ENCODE measurements at places on chromosomes 7 and 10.

DNA sequence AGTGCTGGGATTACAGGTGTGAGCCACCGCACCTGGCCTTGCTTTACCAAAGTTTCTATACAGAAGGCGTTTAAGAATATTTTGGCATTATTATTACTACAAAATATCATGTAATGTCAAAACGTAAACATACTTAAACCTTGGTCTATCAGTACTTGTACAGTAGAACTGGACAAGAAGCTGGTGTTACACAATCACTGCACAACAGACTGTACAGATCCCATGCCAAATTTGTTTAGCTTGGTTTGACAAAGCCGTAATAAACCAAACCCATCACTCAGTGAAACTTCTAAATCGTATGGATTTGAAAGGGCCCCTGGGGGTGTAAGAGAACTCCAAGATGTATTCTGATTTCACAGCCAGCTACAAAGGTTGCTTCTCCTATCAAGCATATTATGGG lies 51.8 kb upstream of the RHEB start:
- no peak for DNase-seq

- DNase-seq: no peak
Measured at GRCh38 chr10:125262409-125262808, 102.0 kb upstream of the CTBP2 start.

- no peak for DNase-seq
Measured at GRCh38 chr10:60989400-60989876, 45.5 kb upstream of the RHOBTB1 start.

GRCh38 chr10:133350950-133351329 lies 3.8 kb downstream of the PRAP1 start:
- no peak for DNase-seq

- DNase-seq: no peak
Measured at GRCh38 chr10:8594711-8595110, 540.2 kb downstream of the GATA3 start.

DNA sequence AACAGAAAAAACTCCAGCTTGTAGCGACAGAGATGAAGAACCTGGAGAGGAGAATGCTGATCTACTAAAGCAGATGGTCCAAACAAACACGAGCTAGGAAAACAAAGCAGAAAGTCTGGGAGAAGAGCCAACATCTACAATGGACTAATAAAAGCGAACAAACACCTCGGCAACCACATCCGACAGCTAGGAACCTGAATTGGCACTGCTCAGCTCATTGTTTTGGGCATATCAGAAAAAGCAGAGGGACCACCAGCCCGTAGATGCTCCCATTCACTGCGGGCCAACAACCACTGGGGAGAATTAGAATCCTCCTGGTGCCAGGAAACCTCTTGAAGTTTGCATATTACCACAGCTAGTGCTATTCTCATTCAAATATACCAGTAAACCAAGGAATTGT lies 204.7 kb downstream of the NXPH1 start:
- DNase-seq: no peak

- peak; percentile 24 for DNase-seq
Measured at GRCh38 chr10:34626158-34626880, 188.8 kb downstream of the PARD3 start.

DNA sequence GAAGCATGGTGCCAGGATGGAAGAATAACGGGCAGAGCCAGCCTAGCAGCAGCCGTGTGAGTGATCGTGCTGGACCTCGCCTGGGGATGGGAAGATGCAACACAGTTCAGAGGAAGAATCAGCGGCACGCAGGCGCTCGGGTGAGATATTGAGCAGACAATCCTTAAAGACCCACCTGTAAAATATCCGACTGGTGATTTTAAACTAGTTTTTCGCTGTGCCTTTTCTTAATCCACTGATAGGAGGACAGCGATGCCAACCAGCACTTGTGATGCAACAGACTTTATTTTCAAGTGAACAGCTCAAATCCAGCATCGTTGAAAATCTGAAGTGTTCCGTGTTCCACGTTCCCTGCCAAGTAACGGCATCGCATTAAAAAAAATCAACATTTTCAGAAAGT lies 214.7 kb downstream of the TEX36 start:
- DNase-seq: no peak

DNA sequence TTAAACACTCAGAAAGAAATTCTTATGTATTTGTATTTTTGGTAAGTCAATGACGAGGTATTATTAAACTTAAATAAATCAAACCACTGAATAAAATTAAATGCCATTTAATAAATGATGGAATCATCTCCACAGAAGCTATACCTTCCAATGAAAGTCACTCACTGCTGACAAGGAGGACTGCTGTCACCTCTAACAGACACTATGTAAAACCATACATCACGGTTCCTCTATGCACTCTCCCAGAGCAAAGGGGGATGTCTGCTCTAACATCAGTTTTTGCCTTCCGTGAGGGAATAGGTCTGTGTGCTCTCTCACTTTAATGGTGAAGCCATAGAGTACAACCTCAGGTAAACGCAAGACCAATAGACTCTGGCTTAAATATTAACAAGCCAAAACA lies 99.7 kb upstream of the DDC start:
- no peak for DNase-seq

DNA sequence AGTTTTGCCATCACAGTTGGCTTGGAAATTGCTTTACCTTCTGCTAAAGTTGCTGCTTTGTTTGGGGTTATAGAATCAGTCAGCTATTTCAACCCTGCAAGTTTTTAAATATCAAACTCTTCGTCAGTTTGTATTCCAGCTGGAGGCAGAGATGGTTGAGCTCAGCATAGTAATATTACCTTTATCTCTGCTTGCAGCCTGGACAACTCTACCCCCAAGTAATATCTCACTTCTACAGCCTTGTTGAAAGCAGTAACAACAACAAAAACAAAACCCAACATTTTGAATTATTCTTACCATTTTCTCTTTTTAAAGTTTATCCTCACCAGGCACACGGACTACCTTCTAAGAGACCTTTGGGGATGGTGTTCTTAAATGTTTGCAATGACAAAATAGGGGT lies 239.1 kb upstream of the PHF14 start:
- no peak for DNase-seq

GRCh38 chr10:108787932-108788331 lies 1135.4 kb downstream of the XPNPEP1 start:
- peak; percentile 76 for DNase-seq

GRCh38 chr10:106308284-106308683 lies 856.2 kb downstream of the SORCS1 start:
- no peak for DNase-seq

DNA sequence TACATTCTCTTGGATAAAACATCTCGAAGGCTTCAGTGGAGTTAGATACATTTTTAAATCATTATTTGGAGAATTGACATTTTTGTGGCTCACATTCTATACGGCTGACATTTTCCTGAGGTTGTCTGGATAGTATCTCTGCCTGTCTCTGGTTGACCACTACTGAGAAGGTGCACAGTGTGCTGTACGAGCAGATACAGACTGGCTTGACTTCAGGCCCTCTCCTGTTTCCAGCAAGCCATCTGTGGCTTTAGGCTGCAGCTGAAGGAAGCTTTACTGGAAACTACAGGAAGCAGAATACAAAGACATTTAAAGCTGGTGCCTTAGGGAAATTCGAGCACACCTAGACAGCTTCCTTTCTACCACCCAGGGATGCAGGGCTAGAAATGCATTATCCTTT lies 39.3 kb upstream of the RSU1 start:
- peak; percentile 26 for DNase-seq

DNA sequence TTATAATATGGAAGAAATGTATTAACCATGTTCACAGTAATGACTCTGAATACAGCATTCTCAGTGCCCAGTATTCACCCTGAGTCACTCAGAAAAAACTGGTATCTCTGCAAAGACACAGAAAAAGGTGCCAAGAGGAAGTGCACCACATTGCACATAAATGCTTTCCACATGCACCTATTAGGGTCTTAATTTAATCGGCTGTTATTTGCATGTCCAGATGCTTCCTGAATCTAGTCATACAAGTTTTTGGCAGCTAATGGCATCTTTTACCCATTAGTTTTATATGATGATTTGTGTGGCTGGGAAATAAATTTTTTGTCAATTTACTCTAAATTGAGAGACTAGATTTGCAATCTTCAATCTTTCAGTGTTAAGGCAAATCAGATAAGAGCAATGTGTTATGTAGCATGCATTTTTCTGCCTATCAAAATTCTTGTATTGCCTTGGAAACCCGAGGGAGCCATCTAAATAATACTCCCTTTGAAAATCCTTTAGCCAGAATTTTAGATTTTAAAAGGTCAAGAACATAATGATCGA lies 58.2 kb downstream of the ZNF680 start:
- no peak for DNase-seq

GRCh38 chr7:143331179-143331801 lies 15.4 kb downstream of the CLCN1 start:
- peak; percentile 88 for DNase-seq

DNA sequence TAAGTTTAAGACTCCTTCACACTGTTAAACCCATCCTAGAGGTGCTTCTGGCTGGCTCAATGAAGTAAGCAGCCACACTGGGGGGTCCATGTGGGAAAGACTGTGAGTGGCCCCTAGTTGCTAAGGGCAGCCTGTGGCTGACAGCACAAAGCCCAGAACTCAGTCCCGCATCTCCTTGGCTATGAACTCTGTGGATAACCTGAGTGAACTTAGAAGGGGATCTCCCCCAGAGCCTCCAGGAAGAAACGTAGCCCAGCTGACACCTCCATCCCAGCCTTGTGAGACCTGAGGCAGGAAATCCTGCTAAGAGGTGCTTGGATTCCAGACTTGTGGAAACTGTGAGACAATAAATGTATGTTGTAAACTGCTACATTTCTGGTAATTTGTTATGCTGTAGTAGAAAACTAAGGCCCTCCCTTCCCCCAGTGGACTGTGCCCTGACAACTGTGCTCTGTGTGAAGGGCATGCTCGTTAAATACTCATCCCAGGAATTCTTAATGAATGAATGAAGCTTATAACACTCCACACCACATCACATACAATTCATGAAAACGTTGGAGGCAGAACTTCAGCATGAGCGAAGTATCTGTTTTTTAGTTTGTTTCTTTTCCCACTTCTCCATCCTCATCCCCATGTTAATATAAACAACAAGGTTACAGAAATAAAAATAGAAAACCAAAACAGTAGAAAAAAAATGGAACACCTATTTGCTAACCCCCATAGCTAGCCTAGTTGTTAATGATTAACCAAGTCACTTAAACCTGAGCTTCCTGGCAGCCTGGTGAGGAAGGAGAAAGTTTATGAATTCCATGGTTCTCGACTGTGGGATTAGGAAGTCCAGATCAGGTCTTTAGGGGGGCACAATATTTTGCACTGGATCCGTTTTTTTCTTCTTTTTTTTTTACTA lies 36.8 kb upstream of the AOAH start:
- DNase-seq: no peak

GRCh38 chr7:42070068-42070467 lies 166.9 kb downstream of the GLI3 start:
- DNase-seq: peak; percentile 51

DNA sequence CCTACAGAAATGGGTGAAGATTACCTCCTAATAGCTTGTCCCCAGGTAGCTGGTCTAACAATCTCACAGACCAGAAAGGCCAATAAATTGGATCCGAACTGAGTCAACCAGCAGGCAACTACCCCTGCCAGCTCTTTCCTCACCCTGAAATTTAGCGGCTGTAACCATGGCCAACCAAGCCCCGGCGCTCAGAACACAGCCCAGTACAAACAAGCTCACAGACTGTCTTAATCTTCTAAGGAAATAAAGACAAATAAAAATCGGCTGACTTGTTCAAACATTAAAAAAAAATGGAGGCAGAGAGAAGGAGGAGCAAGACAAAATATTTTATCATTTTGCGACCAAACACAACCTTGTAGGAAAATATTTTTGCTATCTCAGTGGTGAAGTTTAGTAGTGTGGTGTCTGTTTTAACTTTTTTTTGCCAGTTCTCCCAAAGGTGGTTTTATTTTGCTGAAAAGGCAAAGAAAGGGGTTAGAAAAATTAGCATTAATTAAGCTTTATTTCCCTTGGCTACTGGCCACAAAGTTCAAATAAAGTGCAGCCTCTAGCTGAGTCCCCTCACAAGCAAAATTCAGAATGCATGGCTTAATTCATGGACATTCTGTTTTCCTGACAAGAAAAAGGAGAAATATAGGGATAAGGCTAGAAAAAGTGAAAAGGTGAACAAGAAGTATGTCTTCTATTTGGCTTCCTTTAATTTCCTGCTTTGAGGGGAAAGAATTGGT lies 313.0 kb upstream of the NPVF start:
- DNase-seq: no peak

GRCh38 chr7:2920041-2920440 lies 75.9 kb upstream of the GNA12 start:
- no peak for DNase-seq

DNA sequence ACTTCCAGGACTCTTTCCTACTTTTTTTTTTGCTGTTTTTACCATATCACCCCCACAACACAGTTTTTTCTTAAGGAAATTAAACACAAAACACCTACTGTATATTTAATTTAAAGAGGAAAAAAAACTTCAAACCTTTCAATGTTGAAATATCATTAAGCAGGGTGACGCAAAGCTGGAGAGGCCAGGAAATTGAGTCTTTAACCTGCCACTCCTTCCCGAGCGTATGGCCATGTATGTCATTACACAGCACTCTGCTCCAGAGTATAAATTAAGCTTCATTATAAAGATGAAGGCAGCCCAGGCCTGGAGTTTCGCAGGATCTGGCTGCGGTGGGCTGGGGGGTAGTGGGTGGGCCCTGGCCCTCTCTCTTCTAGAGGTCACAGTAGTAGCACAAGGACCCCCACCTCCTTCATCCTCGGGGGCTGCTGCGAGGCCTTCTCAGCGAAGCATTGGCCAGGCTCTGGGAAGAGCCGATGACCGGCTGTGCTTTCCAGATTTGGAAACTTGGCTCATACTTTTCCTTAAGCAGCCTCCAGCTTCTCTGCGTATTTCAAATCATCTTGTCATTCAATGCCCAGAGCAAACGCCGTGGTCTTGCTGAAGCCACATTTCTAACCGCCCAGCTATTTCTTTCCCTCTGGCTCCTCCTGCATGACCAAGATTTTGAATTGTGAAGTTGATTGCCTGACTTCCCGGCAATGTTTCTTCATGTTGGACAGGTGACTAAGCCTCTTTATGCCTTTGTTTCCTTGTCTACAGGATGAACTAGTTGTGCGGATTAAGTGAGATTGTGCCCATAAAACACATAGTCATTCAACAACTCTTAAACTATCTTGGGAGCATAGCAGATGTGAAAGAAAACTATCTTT lies 765.1 kb downstream of the SUGCT start:
- DNase-seq: peak; percentile 90

DNA sequence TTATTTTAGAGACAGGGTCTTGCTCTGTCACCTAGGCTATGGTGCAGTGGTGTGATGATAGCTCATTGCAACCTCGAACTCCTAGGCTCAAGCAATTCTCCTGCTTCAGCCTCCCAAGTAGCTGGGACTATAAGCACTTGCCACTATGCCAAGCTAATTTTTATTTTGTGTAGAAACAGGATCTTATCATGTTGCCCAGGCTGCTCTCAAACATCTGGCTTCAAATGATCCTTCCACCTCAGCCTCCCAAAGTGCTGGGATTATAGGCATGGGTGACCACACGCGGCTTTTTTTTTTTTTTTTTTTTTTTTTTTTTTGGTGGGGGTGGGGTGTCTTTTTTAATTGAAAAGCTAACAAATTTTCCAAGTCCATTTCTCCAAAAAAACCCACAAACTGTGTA lies 18.4 kb downstream of the HPS6 start:
- DNase-seq: no peak

- DNase-seq: no peak
Measured at GRCh38 chr7:20959281-20959680, 172.6 kb upstream of the SP8 start.

- DNase-seq: no peak
Measured at GRCh38 chr7:155589001-155589980, 42.9 kb upstream of the CNPY1 start.

- no peak for DNase-seq
Measured at GRCh38 chr10:98373260-98374040, 41.5 kb downstream of the PYROXD2 start.
